ENCODE measurements at places on chromosomes 4 and X. TPM values are rescaled to one million over a fixed set of nuclear protein-coding genes. Genes with fewer than 3 reads are reported as not detected.

- DNase-seq = no peak
These were observed 264.6 kb upstream of the RASGEF1B start for GRCh38 chr4:81736324-81736723.

The SH2D1A gene
- total RNA-seq = not detected

The RNF4 gene
- total RNA-seq = 22.3 TPM

- DNase-seq = no peak
These were observed 47.3 kb downstream of the CHRDL1 start for GRCh38 chrX:110748256-110748806.

The CENPE gene
- 0.40 TPM for total RNA-seq

The NKX6-1 gene
- total RNA-seq = not detected

The NOX1 gene
- total RNA-seq = not detected

GRCh38 chr4:119490335-119490734 lies 138.3 kb downstream of the PDE5A start:
- DNase-seq = no peak

DNA sequence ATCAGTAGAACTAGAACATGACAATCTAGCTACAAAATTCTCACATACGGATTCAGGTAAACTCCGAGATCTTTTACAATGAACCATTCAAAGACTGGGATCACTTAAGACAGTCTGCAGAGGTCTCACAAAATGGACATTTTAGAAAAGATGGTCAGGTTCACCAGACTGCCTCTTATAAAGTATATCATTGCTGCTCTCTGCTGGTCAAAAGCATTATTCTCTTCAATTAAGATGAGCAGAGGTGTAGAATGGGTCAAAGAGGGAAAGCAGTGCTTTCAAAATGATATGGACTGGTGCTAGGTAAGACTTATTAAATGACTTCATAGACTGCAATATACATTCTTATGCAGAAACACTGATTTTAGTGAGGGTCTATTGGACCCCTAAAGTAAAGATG lies 434.7 kb downstream of the PACRGL start:
- DNase-seq = no peak

DNA sequence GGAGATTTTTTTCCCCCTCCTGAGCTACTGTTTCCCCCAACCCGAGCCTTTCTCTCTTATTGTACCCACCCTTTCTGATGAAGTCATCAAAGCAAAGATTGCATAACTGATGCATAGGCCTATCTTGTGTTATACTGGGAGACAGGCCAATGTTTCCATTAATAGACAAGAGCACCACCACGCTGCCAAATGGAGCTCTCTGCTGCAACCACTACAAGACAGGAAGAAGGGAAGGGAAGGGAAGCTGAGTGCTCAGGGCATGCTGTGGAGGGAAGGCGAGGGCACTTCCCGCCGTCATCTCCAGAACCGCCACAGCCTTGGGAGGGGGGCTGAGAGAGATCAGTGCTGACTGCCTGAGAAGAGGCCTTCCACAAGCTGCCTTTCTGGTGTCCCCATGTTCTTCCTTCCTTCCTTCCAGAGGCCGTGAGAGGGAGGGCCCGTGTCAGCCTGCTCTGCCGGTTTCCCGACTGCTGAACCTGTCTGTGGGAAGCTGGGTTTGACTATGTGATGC lies 75.0 kb downstream of the MGST2 start:
- DNase-seq = peak; percentile 80

- no peak for DNase-seq
These were observed 2.0 kb downstream of the RAPGEF2 start for GRCh38 chr4:159104694-159105414.

DNA sequence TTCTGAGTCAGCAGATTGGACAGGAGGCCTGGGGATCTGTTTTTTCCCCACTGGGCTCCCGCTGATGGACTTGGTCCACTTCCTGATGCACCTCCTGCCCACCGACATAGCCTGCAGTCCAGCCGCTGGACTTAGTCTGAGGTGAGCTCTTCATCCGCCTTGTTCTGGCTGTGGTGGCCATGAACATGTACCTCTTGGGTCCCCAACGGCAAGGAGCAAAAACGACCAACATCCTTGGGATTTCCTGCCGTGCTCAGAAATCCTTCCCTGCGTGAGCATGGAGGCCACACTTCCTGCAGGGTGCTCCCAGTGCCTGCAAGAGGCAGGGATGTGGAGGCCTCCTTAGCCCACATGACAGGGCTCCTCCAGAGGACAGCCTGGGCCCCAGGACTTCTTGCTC lies 76.8 kb downstream of the CRMP1 start:
- no peak for DNase-seq

- DNase-seq = no peak
These were observed 211.7 kb downstream of the COX18 start for GRCh38 chr4:72857787-72858186.

GRCh38 chr4:14607578-14607977 lies 394.7 kb upstream of the CPEB2 start:
- DNase-seq = no peak

The FAM200B gene
- 25.5 TPM for total RNA-seq

DNA sequence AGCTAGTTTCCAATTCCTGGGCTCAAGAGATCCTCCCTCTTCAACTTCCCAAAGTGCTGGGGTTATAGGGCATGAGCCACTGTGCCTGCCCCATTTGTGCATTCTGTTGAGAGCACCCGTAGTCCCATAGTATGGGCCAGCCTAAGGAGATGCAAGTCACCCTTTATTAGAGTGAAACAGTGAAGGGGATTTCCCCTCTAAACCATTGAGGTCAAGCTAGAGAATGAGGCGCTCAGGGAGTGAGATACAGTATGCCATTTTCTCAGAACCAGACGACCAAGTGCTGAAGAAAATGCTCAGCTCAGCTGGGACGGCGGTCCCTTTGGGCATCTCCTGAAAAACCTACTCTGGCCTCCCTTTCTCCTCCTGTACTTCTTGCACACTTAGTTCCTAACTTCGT lies 18.7 kb downstream of the RNF4 start:
- DNase-seq = no peak
